ENCODE measurements at places on chromosomes 13 and 19. TPM values are rescaled to one million over a fixed set of nuclear protein-coding genes. Genes with fewer than 3 reads are reported as not detected.

Gene LILRA1
- not detected for total RNA-seq

Gene FPR2
- total RNA-seq = not detected

Gene CADM4
- 10.7 TPM for total RNA-seq

Gene ZNF579
- total RNA-seq = 40.1 TPM

Gene CCDC8
- total RNA-seq = not detected

Gene DIAPH3
- 8.0 TPM for total RNA-seq

Measured in A549 treated with ZK216348 at 1 μM for 4 hours (cell line).